Esophagus squamous epithelium (tissue), 5 donors: ENCODE measurements at places on chromosomes 4 and X.

- no peaks in the 10 kb centered on the region for H3K36me3 ChIP-seq
- H3K4me1 ChIP-seq, result no peaks in the 10 kb centered on the region
- no peak overlapping the region for H3K27ac ChIP-seq
- no peak overlapping the region for H3K4me3 ChIP-seq
Observed at GRCh38 chr4:1502976-1503375, 96.7 kb upstream of the NKX1-1 start.

DNA sequence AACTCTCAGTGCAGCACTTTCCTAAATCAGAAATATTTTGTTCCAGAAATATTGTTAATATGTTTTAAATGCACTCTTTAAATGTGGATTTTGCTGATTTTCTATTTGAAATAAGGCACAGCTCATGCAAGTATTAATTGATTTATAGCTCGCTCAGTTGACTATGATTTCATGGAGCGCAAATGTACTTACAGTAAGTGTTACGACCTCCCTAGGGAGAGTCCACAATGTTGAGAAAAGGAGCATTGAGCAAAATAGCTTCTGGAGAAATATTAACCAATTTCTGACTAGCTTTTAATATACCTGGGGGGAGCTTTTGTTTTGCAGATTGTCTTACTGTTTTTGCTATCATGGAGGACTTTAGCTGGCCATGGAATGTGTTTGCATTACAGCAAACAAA, 1687.5 kb downstream of the STIM2 start:
- H3K36me3 ChIP-seq, result no peaks in the 10 kb centered on the region
- no peak for DNase-seq
- no peak overlapping the region for H3K4me3 ChIP-seq
- no peaks in the 10 kb centered on the region for H3K4me1 ChIP-seq
- H3K27ac ChIP-seq, result no peak overlapping the region

DNA sequence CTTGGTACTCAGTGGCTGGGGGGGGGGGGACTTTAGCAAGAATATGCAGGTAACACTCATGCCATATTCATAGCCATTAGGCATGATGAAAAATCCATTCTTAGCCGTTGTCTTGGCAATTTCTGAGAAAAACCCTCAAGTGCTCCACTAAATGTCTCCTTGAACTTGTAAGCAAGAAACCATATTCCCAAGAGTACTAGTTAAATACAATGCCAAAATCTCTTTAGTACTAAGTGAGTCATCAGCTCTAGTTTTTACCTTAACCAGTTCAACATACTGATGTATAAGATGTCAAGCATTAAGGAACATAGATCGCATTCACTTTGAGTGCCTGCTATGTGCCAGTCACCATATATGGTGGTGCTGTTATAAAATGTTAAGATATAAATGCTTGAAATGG, 27.5 kb downstream of the UBE2D3 start:
- no peak overlapping the region for H3K4me3 ChIP-seq
- no peaks in the 10 kb centered on the region for H3K4me1 ChIP-seq
- no peaks in the 10 kb centered on the region for H3K27me3 ChIP-seq
- H3K36me3 ChIP-seq, result peaks cover 16% of the 10 kb centered on the region

- no peaks in the 10 kb centered on the region for H3K36me3 ChIP-seq
- no peak for DNase-seq
- no peak overlapping the region for H3K4me3 ChIP-seq
- no peak overlapping the region for H3K27ac ChIP-seq
Observed at GRCh38 chrX:155592981-155593380, 19.8 kb downstream of the TMLHE start.
